Hematopoietic multipotent progenitor cell treated with erythropoietin and hydrocortisone succinate and interleukin-3 and kit ligand, for 17 days (in vitro differentiated cells): ENCODE measurements at places on chromosomes 11 and 22.

- DNase-seq: no peak
These were observed 43.3 kb downstream of the PARVA start for GRCh38 chr11:12420706-12421105.

DNA sequence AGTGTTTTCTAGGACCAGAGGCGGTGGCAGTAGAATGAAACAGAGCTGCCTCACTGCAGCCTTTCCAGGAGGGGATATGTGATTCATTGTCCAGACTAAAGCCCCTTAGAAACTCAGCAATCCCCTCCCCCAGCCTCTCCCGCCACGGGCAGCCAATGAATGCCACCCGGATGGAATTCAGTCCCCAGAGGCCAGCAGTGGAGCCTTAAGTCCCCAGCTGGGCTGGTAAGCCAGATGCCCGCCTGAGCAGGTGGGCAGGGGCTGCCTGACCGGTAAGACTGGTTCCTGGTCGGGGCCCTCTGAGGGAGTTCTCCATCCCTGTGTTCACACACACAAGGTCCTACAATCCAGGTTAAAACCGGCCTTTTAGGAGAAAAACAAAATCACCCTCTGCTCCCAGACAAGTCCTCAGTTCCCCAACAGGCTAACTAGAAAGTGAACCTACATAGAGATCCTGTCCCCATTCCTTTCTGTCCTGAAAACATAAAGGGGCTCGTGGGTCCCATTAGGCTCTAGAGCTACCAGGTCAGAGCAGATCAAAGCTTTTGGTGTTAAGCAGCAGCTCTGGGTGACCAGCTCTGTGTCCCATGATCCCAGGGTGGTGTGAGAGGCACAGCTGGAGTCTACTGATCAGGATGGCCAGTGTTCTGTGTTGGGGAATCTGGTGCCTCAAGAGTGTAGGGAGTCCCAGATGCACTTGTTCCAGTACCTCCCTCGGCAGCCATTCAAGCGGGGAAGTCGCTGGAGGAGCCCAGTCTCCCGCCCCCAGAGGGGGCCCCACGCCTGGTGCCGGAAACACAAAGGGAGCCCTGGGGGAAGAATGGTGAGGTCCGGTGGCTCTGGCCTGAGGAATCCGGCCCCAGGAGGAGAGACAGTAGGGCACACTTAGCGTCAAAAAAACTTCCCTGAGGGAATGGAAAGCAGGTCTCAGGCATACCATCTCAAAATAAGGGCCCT is 2.6 kb downstream of the PATZ1 start:
- DNase-seq: no peak

- DNase-seq: no peak
These were observed 17.8 kb downstream of the SCUBE2 start for GRCh38 chr11:9073466-9074225.

GRCh38 chr11:46293641-46294103 is 16.2 kb downstream of the CREB3L1 start:
- DNase-seq: no peak

DNA sequence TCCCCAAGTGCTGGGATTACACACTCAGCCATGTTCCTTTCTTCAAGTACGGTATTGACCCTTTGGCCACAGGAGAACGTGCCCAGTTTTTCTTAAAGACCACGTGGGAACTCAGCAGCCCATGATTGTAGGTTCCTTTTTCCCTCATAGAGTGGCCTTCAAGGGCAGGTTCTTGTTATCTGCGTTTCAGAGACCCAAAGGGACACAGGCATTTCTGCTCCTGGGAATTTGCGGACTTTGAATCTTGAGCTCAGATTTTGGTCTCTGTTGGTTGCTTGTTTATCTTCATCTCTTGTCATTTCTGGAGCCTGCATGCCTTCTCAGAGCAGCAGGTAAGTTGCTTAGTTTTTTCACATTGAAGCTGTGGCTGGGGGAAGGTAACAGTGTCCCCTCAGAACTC is 12.0 kb downstream of the MARK2 start:
- no peak for DNase-seq

GRCh38 chr11:30426781-30427180 is 103.9 kb downstream of the ARL14EP start:
- no peak for DNase-seq

DNA sequence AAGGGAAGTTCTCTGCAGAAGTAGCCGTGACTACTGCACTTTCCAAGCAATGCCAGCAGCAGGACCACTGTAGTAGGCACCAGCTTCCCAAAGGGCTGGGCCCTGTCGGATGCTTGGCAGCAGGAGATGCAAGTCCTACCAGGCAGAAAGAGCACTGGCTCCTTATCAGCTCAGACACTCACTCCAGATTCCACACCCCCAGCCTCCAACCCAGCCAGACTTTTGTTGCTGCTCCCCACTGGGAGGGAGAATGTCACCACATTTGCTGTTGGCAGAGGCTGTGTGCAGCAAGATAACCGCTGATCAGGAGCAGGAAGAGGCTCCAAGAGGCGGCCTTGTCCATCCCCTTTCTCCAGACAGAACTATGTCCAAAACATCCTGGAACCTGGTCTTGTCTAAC is 118.7 kb downstream of the C11orf58 start:
- peak; percentile 53 for DNase-seq

DNA sequence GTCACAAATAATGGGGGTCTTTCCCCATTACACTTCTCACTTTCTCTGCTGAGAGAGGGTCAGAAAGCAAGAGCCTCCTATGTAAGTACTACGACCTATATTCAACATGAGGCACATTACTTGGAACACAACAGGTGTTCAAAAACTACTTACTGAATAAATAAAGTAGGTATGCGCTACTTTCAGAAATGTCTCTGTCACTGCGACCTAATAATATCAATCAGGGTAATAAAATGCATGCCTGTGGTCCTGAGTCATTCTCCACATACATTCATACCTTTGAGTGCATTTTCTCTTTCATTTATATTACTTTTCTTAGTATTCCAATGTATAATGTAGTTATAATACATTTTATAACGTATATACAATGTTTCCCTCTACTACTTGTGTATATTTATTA is 838.9 kb downstream of the DLG2 start:
- no peak for DNase-seq

GRCh38 chr11:134560066-134560465 is 148.0 kb upstream of the B3GAT1 start:
- no peak for DNase-seq

DNA sequence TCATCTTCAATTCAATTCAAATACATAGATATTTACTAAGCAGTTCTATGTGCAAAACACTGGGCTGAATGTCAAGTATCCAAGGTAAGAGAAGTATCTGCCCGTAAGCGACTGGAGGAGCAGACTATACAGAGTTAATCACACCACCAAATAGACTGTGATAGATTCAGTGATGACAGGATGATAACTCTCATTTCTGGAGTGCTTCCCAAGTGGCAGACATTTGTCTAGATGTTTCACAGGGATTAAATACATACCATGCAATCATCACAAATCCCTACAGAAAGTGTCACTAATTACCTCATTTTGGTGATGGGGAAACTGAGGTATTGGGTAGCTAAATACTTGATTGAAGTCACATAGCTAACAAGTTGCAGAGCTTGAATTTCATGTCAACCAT is 508.7 kb upstream of the TENM4 start:
- no peak for DNase-seq

- DNase-seq: no peak
These were observed 5.2 kb upstream of the MRPL16 start for GRCh38 chr11:59815754-59816153.

- DNase-seq: no peak
These were observed 6.4 kb downstream of the MMP12 start for GRCh38 chr11:102868339-102868738.
